Prostate gland (tissue), 2 donors: ENCODE measurements at places on chromosomes 2 and 18. TPM values are rescaled to one million over a fixed set of nuclear protein-coding genes. Genes with fewer than 3 reads are reported as not detected.

The GPR55 gene
- total RNA-seq, result 0.77 TPM

The STAT4 gene
- total RNA-seq, result 8.8 TPM

The METTL21A gene
- 5.2 TPM for total RNA-seq

The ADD2 gene
- 0.32 TPM for total RNA-seq

The CDH2 gene
- 125 TPM for total RNA-seq

The TLX2 gene
- not detected for total RNA-seq

The TDRD15 gene
- not detected for total RNA-seq

The DNAJC5G gene
- 16.1 TPM for total RNA-seq

The CMPK2 gene
- total RNA-seq, result 13.4 TPM

GRCh38 chr18:7624697-7625096 is 57.6 kb downstream of the PTPRM start:
- DNase-seq, result no peak
- no peaks in the 10 kb centered on the region for H3K4me1 ChIP-seq
- H3K36me3 ChIP-seq, result no peaks in the 10 kb centered on the region
- H3K4me3 ChIP-seq, result no peak overlapping the region
- no peaks in the 10 kb centered on the region for H3K27me3 ChIP-seq

DNA sequence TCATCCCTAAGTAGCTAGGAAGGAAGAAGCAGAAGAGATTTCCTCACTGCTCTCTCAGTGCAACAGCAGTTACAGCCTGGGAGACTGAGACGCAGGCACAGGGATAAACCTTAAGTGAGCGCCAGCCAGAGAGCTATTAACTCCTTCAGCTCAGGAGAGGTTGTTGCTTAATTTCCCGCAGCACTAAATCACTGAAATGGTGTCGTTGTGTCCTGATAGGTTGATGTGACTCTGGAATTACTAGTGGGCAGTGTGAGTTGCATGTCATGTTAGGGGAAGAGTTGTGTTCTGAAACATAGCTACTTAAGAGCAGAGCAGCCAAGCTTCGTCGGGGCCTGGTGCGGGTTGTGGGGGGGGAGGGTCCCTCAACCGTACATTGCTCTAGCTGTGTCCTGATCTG is 225.8 kb downstream of the NAPG start:
- DNase-seq, result no peak
- H3K27ac ChIP-seq, result no peak overlapping the region
- H3K4me1 ChIP-seq, result no peaks in the 10 kb centered on the region
- H3K36me3 ChIP-seq, result no peaks in the 10 kb centered on the region
- no peaks in the 10 kb centered on the region for H3K27me3 ChIP-seq

DNA sequence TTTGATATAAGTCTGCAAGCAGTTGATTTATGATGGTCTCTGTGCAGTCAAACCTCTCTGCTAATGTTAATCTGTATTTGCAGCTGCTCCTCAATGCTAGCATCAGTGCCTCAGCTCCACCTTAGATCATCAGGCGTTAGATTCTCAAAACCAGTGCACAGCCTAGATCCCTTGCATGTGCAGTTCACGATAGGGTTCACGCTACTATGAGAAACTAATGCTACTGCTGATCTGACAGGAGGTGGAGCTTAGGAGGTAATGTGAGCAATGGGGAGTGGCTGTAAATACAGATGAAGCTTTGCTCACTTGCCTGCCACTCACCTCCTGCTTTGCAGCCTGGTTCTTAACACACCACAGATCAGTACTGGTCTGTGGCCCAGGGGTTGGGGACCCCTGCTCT is 18.4 kb downstream of the RBKS start:
- no peaks in the 10 kb centered on the region for H3K27me3 ChIP-seq
- no peaks in the 10 kb centered on the region for H3K4me1 ChIP-seq
- H3K4me3 ChIP-seq, result no peak overlapping the region
- H3K36me3 ChIP-seq, result no peaks in the 10 kb centered on the region
- H3K27ac ChIP-seq, result no peak overlapping the region
- no peak for DNase-seq

DNA sequence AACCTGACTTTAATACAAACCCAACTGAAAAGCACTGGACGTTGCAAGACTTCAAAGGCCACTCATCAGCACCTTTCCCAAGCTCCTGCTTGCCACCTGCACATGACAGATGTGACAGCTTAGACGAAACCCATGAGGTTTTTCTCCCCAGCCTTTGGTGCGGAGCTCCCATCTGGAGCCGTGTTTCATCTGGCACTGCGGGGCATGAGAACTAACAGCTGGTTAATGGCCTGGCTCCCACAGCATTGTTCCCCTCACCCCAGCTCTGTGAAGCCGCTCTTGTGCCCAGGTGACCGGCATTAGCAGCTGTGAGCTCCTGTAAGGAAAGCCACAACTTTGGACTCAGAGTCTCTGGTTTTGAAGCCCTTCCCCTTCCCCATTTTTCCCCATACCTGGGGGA is 50.9 kb downstream of the GALR1 start:
- peaks cover 2% of the 10 kb centered on the region for H3K27me3 ChIP-seq
- DNase-seq, result no peak
- no peak overlapping the region for H3K4me3 ChIP-seq
- no peaks in the 10 kb centered on the region for H3K4me1 ChIP-seq
- no peaks in the 10 kb centered on the region for H3K36me3 ChIP-seq

- DNase-seq, result no peak
- no peaks in the 10 kb centered on the region for H3K27me3 ChIP-seq
- no peak overlapping the region for H3K27ac ChIP-seq
- H3K36me3 ChIP-seq, result no peaks in the 10 kb centered on the region
- no peaks in the 10 kb centered on the region for H3K4me1 ChIP-seq
Observed at GRCh38 chr18:38790303-38790702, 1224.7 kb upstream of the CELF4 start.

DNA sequence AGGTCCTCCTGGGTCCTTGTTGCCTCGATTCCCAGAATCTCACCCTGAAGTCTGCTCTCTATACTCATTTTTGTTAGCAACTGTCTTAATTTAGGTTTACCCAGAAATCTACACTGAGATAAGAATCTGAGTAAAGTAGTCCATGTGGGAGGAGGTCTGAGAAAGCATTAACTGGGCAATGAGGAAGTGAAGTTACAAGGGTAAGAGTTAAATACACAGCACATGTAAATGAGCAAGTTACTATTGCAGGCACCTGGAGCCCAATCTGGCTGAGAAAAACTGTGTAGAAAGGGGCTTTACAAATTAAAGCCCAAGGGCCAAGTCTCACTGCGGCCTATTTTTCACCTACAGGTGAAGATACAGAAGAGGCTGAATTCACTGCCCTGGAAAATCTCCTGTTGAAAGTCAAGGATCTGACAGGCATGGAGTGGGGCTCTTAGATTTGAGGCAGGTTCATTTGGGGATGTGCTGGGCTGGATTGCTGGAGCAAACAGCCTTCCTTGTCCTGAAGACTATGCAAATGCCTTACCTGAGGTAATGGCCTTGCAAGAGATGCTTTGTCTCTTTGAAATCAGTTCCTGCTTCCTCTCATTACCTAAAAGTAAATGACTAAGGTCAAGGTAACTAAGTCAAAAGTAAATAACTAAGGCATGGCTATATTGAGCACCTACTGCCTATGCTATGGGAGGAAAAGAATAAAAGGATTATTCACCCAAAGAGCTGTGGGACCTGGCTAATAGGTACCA is 84.4 kb upstream of the DYNAP start:
- H3K27ac ChIP-seq, result no peak overlapping the region
- H3K4me3 ChIP-seq, result no peak overlapping the region
- no peaks in the 10 kb centered on the region for H3K27me3 ChIP-seq
- H3K4me1 ChIP-seq, result no peaks in the 10 kb centered on the region

GRCh38 chr2:222418739-222419138 is 5.6 kb upstream of the SGPP2 start:
- peaks cover 3% of the 10 kb centered on the region for H3K27me3 ChIP-seq
- no peak overlapping the region for H3K27ac ChIP-seq
- no peaks in the 10 kb centered on the region for H3K4me1 ChIP-seq
- no peak overlapping the region for H3K4me3 ChIP-seq
- H3K36me3 ChIP-seq, result no peaks in the 10 kb centered on the region
- no peak for DNase-seq

- no peaks in the 10 kb centered on the region for H3K27me3 ChIP-seq
- H3K4me3 ChIP-seq, result no peak overlapping the region
- no peaks in the 10 kb centered on the region for H3K36me3 ChIP-seq
- no peaks in the 10 kb centered on the region for H3K4me1 ChIP-seq
- H3K27ac ChIP-seq, result no peak overlapping the region
- DNase-seq, result no peak
Observed at GRCh38 chr2:234095301-234095700, 44.8 kb downstream of the SPP2 start.

GRCh38 chr2:79820281-79820680 is 307.4 kb downstream of the CTNNA2 start:
- no peak overlapping the region for H3K27ac ChIP-seq
- no peaks in the 10 kb centered on the region for H3K4me1 ChIP-seq
- DNase-seq, result no peak

GRCh38 chr2:143474586-143474985 is 345.4 kb downstream of the ARHGAP15 start:
- DNase-seq, result no peak
- no peaks in the 10 kb centered on the region for H3K4me1 ChIP-seq
- H3K27ac ChIP-seq, result no peak overlapping the region
- no peak overlapping the region for H3K4me3 ChIP-seq

GRCh38 chr18:51664236-51664635 is 466.8 kb upstream of the MEX3C start:
- H3K36me3 ChIP-seq, result no peaks in the 10 kb centered on the region
- H3K4me3 ChIP-seq, result no peak overlapping the region
- no peak overlapping the region for H3K27ac ChIP-seq
- no peak for DNase-seq
- H3K4me1 ChIP-seq, result no peaks in the 10 kb centered on the region

GRCh38 chr2:240391111-240392051 is 44.1 kb upstream of the GPC1 start:
- H3K4me1 ChIP-seq, result no peaks in the 10 kb centered on the region
- no peak for DNase-seq
- no peaks in the 10 kb centered on the region for H3K27me3 ChIP-seq

GRCh38 chr2:65681503-65681902 is 249.1 kb upstream of the SPRED2 start:
- no peaks in the 10 kb centered on the region for H3K4me1 ChIP-seq
- no peaks in the 10 kb centered on the region for H3K36me3 ChIP-seq
- DNase-seq, result no peak
- H3K27ac ChIP-seq, result no peak overlapping the region

- no peak overlapping the region for H3K4me3 ChIP-seq
- DNase-seq, result no peak
- H3K27me3 ChIP-seq, result no peaks in the 10 kb centered on the region
- H3K27ac ChIP-seq, result no peak overlapping the region
Observed at GRCh38 chr18:50428531-50429206, 53.8 kb downstream of the SKA1 start.

DNA sequence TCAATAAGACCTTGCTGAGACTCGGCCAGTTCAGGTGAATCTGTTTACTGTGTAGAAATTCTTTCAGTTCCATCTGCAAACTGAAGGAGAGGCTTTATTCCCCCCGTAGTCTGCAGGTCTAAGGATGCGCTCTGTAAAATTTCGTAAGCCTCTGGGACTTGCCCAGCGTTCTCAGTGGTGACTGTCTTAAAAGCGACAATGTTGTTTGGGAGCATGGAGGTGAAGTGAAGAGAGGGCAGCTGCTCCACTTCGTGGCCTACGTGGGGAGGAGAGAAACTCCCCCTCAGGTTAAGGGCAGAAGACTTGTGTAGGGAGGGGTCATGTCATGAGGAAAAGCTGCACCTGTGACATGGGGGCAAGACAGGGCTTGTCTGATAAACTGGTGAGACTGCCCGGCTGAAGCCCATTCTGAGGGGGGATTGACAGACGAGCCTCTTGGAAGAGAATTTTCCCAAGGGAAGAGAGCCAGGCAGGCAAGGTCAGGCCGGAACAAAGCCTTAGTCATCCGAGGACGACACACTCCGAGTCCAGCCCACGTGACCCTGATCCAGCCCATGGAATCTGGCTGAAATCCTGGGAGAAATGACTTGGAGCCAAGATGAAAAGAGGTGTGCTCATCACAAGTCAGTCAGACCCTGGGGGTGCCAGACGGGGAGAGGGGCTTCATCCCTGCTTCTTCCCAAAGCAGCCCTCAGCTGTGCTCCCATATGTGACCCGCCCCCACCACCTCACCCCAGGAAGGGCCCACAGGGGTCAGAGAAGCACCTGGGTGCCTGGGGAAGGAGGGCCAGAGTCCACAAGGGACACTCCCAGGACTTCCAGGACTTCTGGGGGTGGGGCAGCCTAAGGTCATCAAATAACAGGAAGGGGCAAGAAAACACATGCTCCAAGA is 88.5 kb upstream of the SH3BP4 start:
- H3K27ac ChIP-seq, result peak overlapping the region; percentile 41
- no peak overlapping the region for H3K4me3 ChIP-seq
- H3K4me1 ChIP-seq, result no peaks in the 10 kb centered on the region
- H3K27me3 ChIP-seq, result no peaks in the 10 kb centered on the region
- H3K36me3 ChIP-seq, result no peaks in the 10 kb centered on the region

GRCh38 chr2:204032301-204032700 is 95.7 kb downstream of the ICOS start:
- no peak overlapping the region for H3K4me3 ChIP-seq
- H3K27me3 ChIP-seq, result no peaks in the 10 kb centered on the region
- no peaks in the 10 kb centered on the region for H3K36me3 ChIP-seq
- H3K4me1 ChIP-seq, result no peaks in the 10 kb centered on the region
- H3K27ac ChIP-seq, result no peak overlapping the region

GRCh38 chr2:44522846-44523245 is 161.1 kb downstream of the CAMKMT start:
- no peaks in the 10 kb centered on the region for H3K4me1 ChIP-seq

DNA sequence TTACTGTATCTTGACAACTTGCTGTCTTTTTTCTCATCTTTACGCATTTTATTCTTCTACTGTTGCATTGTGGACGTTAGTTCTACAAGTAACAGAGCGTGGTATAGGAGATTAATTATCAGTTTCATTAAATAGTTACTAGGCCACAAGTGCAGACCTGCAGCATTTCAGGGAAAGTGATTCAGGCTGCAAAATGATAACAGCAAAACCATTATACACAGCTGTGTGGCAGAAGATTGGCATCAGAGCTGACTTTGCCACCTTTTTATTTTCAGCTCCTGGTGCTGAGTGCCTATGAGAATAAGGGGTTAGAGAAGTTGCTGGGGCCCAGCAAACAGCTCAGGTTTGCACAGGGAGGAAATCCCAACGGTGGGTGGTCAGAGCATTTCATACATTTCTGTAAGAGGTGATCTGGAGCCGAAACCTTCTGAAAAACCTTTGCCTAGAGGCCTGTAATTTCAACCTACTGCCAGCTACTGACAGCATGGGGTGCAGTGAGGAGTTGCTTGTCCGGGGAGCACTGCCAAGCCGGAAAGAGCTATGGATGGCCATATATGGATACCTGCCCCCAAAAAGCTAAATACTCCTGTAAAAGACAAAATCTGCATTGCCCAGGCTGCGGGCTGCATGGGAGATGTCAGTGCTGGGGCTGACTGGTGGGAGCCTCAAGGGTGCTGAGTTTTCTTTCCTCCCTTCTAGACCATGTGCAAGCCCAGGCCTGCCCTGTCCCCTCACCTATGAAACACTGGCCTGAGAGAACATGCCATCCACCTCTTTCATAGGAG is 2.7 kb upstream of the CCBE1 start:
- H3K36me3 ChIP-seq, result no peaks in the 10 kb centered on the region
- no peak overlapping the region for H3K27ac ChIP-seq
- H3K4me1 ChIP-seq, result peaks cover 6% of the 10 kb centered on the region
- H3K27me3 ChIP-seq, result no peaks in the 10 kb centered on the region
- no peak for DNase-seq
- no peak overlapping the region for H3K4me3 ChIP-seq
